GM12892 (cell line): ENCODE measurements at places on chromosomes 5 and 9.

GRCh38 chr5:142680605-142681259 is 5.2 kb downstream of the FGF1 start:
- DNase-seq, result no peak

GRCh38 chr5:56317923-56318561 is 84.9 kb upstream of the ANKRD55 start:
- DNase-seq, result no peak

DNA sequence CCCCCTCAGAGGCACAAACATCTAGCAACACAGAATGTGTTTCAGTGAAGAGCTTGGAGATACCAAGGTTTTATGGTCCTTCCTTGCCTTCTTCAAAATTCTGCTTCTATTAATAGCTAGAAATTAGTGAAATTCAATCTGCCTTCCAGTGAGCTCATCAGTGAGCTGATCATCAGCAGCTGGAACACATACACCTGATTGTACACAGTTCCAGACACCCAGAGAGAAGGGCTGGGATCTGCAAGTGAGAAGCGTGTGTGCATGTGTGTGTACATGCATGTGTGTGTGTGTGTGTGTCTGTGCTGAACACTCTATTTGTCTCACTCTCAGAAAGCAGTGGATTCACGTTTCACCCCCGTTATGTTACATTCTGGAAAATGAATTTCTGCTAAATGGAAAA is 28.5 kb downstream of the CFAP90 start:
- no peak for DNase-seq

- DNase-seq, result no peak
These were observed 29.9 kb downstream of the SEMA6A start for GRCh38 chr5:116544531-116545241.

- no peak for DNase-seq
These were observed 62.9 kb downstream of the SMIM23 start for GRCh38 chr5:171848486-171848885.

DNA sequence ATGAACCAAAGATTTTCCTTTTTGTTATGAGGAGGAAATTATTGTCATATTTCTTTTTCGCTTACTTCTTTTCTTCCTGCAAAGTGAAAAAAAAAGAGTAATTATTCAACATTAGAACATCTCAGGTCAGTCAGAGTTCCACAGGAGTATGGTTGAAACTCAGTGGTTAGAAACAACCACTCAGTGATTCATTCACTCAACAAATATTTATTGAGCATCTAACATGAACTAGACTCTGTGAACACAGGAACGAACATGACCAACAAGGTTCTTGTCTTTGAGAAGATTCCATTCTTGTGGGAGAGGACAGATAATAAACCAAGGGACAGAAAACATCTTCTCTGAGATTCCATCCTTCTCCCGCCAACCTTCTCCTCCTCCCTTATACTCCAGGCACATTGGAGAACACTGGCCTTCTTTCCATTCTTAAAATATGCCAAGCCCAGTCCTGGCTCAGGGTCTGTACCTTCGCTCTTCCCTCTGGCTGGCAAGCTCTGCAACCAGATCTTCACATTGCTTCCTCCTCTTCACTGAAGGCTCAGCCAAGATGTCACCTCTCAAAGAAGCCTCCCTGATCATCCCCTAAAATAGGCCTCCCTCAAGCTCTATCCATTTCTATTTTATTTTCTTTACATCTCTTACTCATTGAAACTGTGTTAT is 6.8 kb upstream of the GRAMD2B start:
- DNase-seq, result no peak

GRCh38 chr5:104139840-104140239 is 577.3 kb upstream of the NUDT12 start:
- no peak for DNase-seq

- DNase-seq, result no peak
These were observed 5.7 kb downstream of the EDIL3 start for GRCh38 chr5:84378961-84379360.

DNA sequence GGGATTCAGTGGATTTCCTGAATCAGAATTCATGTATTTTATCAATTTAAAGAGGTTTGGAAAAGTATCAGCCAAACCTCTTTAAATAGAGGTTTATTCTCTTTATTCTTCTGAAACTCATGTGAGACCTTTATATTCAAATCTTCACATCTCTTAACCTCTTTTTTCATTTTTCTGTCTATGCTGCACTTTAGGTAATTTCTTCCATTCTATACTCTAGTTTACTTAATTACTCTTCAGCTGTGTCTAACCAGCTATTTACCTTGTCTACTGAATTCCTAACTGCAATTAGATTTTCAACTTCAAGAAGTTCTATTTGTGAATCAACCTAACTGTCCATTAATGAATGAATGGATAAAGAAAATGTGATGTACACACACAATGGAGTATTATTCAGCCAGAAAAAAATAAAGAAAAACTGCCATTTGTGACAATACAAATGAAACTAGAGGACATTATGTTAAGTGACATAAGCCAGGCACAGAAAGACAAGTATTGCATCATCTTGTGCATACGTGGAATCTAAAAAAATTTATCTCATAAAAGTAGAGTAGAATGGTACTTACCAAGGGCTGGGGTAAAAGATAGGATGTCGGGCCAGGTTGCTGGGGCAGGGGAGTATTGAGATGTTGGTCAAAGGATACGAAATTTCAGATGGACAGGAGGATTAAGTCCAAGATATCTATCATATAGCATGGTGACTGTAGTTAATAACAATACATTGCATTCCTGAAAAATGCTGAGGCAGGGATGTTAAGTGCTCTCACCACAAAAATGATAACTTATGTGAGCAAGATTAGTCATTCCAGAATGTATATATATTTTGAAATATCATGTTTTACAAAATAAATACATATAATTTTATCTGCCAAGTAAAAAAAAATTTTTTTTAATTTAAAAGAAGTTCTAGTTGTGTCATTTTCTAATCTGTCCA is 129.5 kb upstream of the LRRTM2 start:
- no peak for DNase-seq

GRCh38 chr5:169567079-169567478 is 16.5 kb upstream of the SPDL1 start:
- no peak for DNase-seq

DNA sequence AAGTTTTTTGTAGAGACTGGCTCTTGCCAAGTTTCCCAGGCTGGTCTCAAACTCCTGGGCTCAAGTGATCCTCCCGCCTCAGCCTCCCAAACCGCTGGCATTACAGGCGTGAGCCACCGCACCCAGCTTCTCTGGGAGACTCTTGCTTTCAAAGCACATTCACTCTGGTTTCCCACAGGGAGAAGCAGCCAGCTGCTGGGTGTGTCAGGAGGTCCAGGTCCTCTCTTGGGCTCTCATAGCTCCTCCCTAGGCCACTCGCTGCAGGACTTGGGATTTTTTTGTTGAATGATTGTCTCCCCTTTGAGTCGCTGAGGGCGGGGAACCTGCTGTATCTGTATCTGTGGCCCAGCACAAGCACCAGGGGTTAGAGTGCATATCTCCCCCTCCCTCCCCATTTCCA is 68.4 kb upstream of the RAPGEF1 start:
- no peak for DNase-seq

DNA sequence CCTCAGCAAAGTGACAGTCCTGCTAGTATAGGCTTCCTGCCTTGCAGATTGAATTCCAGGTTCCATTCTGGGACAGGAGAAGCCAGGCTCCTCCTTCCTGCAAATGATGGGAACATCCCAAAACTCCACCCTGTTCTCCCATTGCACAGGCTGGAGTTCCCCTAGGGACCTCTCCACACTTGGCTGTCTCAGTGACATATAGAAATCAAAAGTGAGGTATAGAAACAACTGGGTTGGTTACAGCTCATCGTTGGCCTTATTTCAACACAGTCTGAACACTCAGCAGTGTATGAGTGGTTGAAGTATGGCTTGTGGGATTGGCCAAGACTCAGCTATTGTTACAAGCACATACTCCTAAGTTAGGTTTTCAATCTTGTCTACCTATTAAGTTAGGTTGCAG is 157.8 kb upstream of the FTMT start:
- DNase-seq, result no peak
